ENCODE measurements at places on chromosomes 6 and 20. TPM values are rescaled to one million over a fixed set of nuclear protein-coding genes. Genes with fewer than 3 reads are reported as not detected.

The DDAH2 gene
- total RNA-seq: 61.6 TPM

The NNAT gene
- total RNA-seq: not detected

The SIRPA gene
- total RNA-seq: 23.8 TPM

The BPI gene
- total RNA-seq: 1.6 TPM

The NELFCD gene
- total RNA-seq: 30.2 TPM

The RPP40 gene
- total RNA-seq: 3.7 TPM

The SNAP25 gene
- not detected for total RNA-seq

GRCh38 chr6:91911945-91912344 is 1325.1 kb upstream of the MAP3K7 start:
- H3K4me1 ChIP-seq: no peaks in the 10 kb centered on the region
- H3K36me3 ChIP-seq: no peaks in the 10 kb centered on the region
- no peak overlapping the region for H3K27ac ChIP-seq
- H3K27me3 ChIP-seq: no peaks in the 10 kb centered on the region

DNA sequence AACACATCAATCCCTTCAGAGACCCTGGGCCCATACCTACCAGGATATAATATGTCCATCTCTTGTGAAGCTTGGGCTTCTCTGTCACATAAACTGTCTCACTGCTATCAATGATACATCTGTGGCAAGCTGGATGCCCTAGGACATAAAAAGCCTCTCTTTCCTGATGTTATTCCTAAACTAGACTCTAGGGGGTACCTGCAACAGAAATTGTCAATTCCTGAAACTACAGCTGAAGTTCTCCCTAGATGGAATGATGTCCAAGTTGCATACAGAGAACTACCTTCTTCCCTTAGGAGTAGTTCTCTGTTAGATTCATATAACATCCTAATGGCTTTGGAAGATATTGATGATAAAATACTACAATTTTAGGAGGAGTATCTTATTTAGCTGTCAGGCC is 35.8 kb downstream of the TBX18 start:
- DNase-seq: no peak
- H3K27ac ChIP-seq: no peak overlapping the region
- no peaks in the 10 kb centered on the region for H3K27me3 ChIP-seq
- no peak overlapping the region for H3K4me3 ChIP-seq
- H3K36me3 ChIP-seq: no peaks in the 10 kb centered on the region
- no peaks in the 10 kb centered on the region for H3K4me1 ChIP-seq

GRCh38 chr6:35026434-35027222 is 114.5 kb downstream of the TCP11 start:
- no peak overlapping the region for H3K4me3 ChIP-seq
- peak overlapping the region; percentile 31 for H3K27ac ChIP-seq
- peaks cover 91% of the 10 kb centered on the region for H3K4me1 ChIP-seq
- H3K27me3 ChIP-seq: no peaks in the 10 kb centered on the region
- DNase-seq: no peak
- peaks cover 34% of the 10 kb centered on the region for H3K36me3 ChIP-seq

DNA sequence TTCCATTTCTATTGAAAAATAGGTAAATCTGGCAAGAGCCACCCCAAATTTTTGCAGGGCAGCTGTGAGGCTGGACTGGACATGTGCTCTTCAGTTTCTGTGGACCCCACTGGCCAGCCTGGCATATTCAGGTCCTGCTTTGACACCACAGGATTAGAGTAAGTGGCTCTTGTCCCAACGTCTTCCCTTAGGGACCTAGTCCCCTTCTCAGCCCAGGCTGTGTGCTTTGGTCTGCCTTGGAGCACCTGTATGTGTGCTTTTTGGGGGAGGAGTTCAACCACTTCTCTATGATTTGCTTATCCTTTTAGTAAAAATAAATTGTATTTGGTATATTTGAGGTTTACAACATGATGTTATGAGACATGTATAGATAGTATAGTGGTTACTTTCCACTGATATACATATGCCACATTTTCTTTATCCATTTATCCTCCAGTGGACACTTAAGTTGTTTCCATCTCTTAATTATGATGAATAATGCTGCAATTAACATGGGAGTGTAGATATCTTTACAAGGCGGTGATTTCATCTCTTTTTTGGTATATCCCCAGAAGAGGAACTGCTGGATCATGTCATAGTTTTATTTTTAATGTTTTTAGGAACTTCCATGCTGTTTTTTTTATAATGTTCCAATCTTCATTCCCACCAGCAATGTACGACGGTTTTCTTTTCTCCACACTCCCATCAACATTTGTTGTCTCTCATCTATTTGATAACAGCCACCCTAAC is 167.8 kb upstream of the UST start:
- no peak overlapping the region for H3K4me3 ChIP-seq
- no peak overlapping the region for H3K27ac ChIP-seq
- no peaks in the 10 kb centered on the region for H3K36me3 ChIP-seq
- H3K27me3 ChIP-seq: peaks cover 6% of the 10 kb centered on the region
- no peak for DNase-seq

DNA sequence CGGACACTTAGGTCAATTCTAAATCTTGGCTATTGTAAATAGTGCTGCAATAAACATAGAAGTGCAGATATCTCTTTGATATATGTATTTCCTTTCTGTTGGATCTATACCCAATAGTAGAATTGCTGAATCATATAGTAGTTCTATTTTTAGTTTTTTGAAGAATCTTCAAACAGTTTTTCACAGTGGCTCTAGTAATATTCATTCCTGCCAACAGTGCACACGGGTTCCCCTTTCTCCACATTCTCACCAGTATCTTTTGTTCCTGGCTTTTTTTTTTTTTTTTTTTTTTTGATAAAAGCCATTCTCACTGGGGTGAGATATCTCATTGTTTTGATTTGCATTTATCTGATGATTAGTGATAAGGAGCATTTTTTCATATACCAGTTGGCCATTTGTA is 1.8 kb upstream of the FBXL4 start:
- H3K36me3 ChIP-seq: no peaks in the 10 kb centered on the region
- H3K4me1 ChIP-seq: peaks cover 25% of the 10 kb centered on the region
- DNase-seq: no peak
- no peak overlapping the region for H3K27ac ChIP-seq
- H3K27me3 ChIP-seq: no peaks in the 10 kb centered on the region
- no peak overlapping the region for H3K4me3 ChIP-seq

- no peak overlapping the region for H3K4me3 ChIP-seq
- no peak overlapping the region for H3K27ac ChIP-seq
- no peaks in the 10 kb centered on the region for H3K27me3 ChIP-seq
- no peak for DNase-seq
These were observed 45.1 kb downstream of the MTHFD1L start for GRCh38 chr6:150910561-150910960.

DNA sequence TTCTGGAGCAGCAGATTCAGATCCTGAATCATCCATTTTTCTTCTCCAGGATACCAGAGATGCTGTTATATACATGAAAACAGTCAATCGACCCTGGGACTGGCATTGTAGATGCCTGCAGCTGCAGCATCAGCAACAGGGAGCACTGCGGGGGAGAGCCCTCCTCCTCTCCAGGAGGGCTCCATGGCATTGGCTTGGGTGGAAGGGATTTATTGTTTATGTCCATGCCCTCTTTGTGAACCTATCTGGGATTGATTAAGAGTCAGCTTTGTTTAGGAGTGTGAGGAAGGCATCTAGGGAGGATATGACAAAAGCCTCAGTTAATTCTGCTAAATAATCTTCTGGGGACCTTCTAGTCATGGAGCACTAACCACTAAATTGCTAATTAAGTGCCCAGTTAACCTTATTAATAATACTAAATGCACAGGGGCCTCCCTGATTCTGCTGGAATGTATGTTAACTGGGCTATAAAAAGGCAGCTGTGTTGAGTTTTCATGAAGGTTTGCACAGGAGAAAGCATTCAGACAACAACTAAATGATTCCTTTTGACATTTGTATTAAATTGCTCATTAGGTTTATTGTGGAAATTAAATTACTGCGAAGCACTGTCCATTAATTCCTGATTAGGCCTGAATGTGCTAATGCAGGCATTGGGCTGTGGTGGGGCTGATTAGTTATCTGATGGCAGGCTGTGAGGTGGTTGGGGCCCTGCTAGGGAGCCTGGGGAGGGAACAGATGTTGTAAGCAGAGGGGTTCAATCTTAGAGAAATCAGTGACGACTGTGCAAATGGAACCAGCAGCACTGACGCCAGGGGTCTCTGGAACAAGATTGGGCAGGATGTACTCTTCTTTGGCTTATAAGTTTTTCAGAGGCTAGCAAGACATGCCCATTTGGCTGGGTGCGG is 57.6 kb downstream of the IMPG1 start:
- no peaks in the 10 kb centered on the region for H3K4me1 ChIP-seq
- H3K27ac ChIP-seq: no peak overlapping the region
- no peak for DNase-seq
- no peak overlapping the region for H3K4me3 ChIP-seq
- no peaks in the 10 kb centered on the region for H3K27me3 ChIP-seq
- H3K36me3 ChIP-seq: no peaks in the 10 kb centered on the region

DNA sequence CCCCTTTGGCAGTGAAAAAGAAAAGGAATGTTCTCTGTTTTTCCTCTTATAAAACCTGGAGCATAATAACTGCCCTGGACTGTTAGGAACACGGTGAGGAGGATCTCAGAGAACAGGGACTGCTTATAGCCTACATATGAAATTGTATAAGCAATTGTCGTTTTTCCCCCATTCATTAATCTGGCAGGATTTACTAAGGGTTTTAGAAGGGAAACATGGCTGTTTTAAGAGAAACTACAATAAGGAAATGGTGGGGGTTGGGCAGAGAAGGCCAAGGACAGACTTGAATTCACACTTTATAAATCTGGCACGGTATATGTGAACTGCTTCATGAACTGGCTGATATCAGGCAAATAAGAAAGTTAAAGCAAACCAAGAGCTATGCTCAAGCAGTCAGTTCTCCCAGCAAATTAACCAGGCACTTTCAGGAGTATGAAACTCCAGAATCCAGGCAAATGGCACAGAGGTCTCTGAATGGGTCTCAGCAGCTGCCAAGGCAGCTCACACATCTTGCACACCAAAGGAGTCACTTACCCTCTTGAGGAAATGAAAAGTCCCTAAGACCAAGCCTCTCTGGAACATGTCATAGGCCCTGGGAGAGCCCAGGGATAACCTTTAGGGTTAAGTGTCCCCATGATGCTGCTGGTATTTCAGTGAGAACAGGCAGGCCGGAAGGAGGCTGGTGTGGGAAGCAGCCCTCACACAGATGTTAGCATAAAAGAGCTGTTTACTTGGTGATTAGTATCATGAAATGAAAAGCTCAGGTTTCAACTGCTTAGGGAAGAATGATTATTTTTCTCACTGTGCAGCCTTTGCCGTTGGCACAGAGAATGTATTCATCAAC is 260.5 kb upstream of the MARCKS start:
- H3K27me3 ChIP-seq: no peaks in the 10 kb centered on the region
- peak overlapping the region; percentile 69 for H3K27ac ChIP-seq
- peak; percentile 13 for DNase-seq
- H3K4me1 ChIP-seq: peaks cover 9% of the 10 kb centered on the region

GRCh38 chr20:63057171-63058117 is 50.7 kb upstream of the BHLHE23 start:
- no peak overlapping the region for H3K27ac ChIP-seq
- H3K4me3 ChIP-seq: no peak overlapping the region
- H3K4me1 ChIP-seq: no peaks in the 10 kb centered on the region

DNA sequence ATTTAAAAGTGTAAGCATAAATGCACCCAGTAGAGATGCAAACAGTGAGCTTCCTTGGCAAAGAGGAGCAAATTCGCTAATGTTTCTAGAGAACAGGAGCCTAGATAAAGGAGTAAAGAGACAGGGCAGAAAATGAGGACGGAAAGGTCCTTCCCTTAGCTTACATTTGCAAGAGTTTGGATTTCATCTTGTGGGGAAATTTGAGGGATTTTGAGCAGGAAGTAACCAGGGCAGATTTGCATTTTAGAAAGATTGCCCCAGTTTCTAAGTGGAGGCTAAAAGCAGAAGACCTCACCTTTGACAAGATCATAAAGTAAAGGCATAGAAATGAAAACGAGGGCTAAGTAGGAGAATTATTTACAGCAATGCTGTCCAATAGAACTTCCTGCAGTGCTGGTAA is 80.5 kb downstream of the ADAT2 start:
- no peaks in the 10 kb centered on the region for H3K4me1 ChIP-seq
- no peaks in the 10 kb centered on the region for H3K27me3 ChIP-seq
- H3K36me3 ChIP-seq: no peaks in the 10 kb centered on the region

GRCh38 chr6:112232845-112233256 is 21.5 kb downstream of the LAMA4 start:
- H3K4me1 ChIP-seq: peaks cover 86% of the 10 kb centered on the region
- H3K4me3 ChIP-seq: peak overlapping the region; percentile 1
- peak overlapping the region; percentile 76 for H3K27ac ChIP-seq
- no peaks in the 10 kb centered on the region for H3K36me3 ChIP-seq
- no peaks in the 10 kb centered on the region for H3K27me3 ChIP-seq
